ENCODE measurements at places on chromosomes 3 and 15.

GRCh38 chr3:137061186-137061585, 103.4 kb downstream of the IL20RB start:
- no peak for DNase-seq

- no peak for DNase-seq
Measured at GRCh38 chr3:16884748-16885592, at the start of gene PLCL2. PLCL2 (plus strand) TSS chr3:16884955; CDS start chr3:16885040, 85 bp downstream.

DNA sequence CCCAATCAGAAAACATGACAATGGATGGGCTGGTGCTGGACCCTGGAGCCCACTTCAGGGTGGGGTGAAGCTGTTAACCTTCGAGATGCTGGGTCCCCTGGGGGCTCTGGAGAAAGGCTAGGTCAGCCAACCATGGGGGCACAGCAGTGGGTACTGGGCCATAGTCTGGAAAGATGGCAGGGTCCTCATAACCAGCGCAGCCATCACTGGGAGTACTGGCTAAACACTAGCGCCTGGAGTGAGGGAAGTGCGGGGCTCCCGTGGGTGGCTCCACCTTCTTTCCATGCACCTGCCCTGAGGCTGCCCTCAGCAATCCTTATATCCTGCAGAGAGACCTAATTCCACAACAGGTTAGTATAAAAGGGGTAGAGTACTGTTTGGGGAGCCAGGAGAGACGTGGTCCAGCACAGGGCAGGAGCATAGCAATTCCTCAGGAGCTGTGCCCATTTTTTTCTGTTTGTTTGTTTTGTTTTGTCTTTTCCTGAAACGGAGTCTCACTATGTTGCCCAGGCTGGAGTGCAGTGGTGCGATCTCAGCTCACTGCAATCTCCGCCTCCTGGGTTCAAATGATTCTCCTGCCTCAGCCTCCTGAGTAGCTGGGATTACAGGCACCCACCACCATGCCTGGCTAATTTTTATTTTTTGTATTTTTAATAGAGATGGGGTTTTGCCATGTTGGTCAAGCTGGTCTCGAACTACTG, 122.6 kb upstream of the MEF2A start:
- DNase-seq: no peak

- DNase-seq: no peak
Measured at GRCh38 chr15:40928821-40929659, at the start of gene DLL4. DLL4 (plus strand) TSS chr15:40929340; CDS start chr15:40929669, 329 bp downstream.

DNA sequence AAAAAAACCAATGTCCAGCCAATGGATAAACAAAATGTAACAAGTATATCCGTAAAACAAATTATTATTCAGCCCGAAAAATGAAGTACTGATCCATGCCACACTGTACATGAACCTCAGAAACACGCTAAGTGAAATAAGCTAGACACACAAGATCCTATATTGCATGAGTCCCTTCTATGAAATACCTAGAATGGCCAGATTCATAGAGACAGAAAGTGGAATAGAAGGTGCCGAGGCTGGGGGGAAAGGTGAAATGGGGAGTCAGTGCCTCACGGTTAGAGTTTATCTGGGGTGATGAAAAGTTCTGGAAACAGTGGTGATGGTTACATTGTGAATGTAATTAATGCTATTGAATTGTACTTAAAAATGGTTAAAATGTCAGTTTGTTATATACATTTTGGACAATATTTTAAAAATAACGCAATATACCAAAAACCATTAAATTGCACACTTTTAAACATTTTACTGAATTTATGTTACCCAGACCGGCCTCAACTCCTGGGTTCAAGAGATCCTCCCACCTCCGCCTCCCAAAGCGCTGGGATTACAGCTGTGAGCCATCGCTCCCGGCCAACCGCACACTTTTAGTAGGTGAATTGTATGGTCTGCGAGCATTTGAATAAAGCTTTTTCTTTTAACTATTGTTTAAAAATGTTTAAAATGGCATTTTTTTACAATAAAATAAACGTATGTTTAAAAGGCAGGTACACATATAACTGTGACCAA, 2.1 kb downstream of the RNF168 start:
- no peak for DNase-seq

DNA sequence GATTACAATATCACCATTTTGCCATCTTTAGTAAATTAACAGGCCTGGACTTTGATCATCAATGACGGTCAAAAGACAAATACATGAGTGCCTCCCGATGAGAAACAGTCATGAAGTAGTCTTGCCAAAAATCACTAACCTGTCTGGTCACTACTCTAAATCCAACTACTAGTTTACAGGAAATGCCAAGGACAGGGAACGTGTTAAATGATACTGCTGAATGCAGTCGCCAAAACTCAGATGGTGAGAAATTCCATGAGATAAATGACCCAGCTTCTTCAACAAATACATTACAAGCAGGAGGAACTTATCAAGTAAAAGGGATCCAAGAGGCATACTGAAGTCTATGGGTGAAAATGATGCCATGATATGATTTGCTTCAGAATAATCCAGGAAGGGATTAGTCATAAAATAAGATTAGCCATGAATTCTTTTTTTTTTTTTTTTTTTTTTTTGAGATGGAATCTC, 35.8 kb upstream of the ATP13A3 start:
- no peak for DNase-seq

DNA sequence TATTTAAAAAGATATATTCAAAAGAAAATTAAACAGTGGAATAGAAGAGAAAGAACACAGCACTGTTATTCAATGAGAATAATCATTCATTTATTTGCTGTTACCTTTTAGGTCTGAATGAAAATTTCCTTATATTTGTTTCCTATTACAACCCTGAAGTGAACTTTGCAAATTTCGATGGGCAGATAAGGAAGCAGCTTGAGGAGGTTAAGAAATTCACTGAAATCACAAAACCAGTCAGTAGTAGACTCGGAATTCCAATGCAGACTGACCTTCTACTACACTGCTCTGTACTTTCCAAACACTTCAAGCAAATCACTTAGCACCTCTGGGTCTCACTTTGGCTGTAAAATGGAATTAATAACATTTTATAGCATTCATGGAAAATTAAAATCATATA, 172.0 kb upstream of the TP63 start:
- no peak for DNase-seq

- DNase-seq: no peak
Measured at GRCh38 chr15:62085740-62086139, 19.0 kb downstream of the C2CD4A start.

DNA sequence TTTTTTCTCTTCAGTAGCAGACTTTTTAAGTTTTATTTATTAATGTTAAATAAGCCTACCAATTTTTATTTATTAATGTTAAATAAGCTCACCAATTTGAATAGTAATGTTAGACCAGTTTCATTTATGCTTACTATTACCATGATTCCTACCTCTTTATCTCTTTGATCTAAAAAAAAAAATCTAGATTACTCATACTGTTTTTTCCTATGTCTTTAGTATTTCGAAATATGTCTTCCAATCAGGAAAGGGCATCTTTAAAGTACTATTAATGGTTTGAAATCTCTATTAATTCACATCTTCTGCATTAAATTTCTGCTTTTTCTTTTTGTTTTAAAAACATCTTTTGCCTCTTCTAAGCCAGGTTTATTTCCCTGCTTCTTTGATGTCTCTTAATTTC, 27.5 kb upstream of the MAPKBP1 start:
- DNase-seq: no peak

- peak; percentile 54 for DNase-seq
Measured at GRCh38 chr15:40344631-40345120, 3.9 kb upstream of the CCDC9B start.

DNA sequence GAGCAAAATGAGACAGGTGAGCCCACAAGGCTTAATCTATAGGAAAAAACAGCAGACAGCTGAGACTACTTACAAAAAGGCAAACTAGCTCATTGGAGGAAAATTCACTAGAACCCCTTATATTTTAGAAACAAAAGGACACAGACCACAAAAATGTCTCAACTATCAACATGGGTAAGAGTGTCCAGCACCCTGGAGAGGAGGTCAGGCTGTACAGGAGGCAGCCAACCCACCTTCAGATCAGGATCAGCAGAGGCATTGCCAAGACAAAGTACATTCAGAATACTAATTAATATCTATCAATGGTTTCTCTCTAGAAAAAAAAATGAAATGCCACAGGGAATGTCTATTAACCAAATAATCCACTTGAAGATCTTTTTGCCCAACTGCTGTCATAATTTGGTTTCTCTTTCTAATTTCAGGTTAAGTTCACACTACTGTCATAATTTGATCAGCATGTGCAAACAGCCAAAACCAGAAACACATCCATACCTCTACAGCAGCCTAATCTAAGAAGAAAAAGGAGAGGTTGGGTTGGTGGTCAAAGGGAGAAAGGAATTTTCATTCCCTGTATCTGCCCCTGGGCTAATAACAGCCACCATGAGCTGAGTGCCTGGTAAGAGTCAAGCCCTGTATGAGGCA, 26.0 kb upstream of the THBS1 start:
- no peak for DNase-seq

GRCh38 chr3:47425959-47426358, 45.1 kb downstream of the PTPN23 start:
- no peak for DNase-seq

DNA sequence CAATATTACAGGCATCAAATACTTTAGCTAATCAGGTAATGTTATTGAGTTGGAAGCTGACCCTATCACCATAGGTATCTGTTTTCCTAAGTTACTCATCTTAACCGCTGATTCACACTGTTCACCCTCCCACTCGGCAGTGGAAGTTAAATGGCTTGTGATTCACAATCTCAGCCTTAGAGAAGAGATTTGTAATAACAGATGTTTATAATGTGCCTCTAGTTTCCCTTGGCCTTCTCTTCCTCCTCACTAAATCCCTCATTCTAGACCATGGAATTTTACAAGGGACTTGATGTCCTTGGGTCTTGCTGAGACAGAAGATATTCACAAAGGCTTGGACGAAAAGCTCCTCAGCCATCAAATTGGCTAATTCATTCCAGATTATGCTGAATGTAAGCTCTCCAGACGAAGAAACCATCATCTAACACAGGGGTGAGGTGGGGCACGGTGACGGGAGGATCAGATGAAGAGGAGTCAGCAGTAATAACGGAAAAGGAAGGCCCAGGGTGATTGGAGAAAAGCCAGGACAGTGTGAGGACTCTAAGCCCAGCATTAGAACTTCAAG, 931.7 kb downstream of the MCTP2 start:
- no peak for DNase-seq

- no peak for DNase-seq
Measured at GRCh38 chr15:83959477-83959876, 276.1 kb upstream of the GOLGA6L4 start.

- no peak for DNase-seq
Measured at GRCh38 chr3:188358787-188359493, 205.0 kb downstream of the LPP start.

- no peak for DNase-seq
Measured at GRCh38 chr15:33975022-33975565, 6.8 kb downstream of the CHRM5 start.

DNA sequence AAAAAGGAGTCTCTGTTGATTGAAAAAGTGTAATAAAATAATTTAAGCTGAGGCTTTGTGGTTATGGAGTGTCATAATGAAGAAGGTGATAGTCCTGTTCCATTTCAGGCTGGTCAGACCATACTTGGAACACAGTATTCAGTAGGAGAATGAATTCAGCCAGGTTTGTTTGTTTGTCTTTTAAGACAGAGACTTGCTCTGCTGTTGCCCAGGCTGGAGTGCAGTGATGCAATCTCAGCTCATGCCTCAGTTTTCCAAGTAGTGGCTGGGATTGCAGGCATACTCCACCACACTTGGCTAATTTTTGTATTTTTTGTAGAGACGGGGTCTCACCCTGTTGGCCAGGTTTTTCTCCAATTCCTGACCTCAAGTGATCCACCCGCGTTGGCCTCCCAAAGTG, 33.5 kb downstream of the IQGAP1 start:
- no peak for DNase-seq

DNA sequence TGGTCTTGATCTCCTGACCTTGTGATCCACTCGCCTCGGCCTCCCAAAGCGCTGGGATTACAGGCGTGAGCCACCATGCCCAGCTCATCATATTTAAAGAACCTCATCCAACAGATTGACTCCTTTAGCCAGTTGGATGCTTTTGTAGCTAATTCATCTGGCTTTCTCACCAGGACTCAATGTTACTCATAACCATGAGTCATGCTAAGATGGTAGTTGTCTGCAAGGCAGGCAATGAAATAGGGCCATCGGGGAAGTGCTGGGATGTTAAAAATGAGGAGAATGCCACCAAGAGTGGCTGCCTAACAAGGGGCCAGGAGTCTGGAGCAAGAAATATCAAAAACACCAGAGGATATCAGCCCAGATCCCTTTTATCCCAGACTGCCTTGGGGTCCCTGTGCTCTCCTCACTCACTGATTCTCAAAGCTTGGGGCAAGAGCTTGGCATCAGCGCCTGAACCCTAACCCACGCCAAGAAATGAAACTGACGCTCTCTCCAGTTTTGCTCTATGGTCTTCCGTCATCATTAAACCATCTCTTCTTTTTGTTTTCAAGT, 7.4 kb upstream of the PCOLCE2 start:
- DNase-seq: no peak

GRCh38 chr3:192220915-192221314, 506.4 kb downstream of the FGF12 start:
- DNase-seq: no peak

GRCh38 chr3:124765197-124765840, 35.1 kb downstream of the UMPS start:
- DNase-seq: no peak

GRCh38 chr3:114226313-114226712, 11.1 kb downstream of the ZNF80 start:
- no peak for DNase-seq

DNA sequence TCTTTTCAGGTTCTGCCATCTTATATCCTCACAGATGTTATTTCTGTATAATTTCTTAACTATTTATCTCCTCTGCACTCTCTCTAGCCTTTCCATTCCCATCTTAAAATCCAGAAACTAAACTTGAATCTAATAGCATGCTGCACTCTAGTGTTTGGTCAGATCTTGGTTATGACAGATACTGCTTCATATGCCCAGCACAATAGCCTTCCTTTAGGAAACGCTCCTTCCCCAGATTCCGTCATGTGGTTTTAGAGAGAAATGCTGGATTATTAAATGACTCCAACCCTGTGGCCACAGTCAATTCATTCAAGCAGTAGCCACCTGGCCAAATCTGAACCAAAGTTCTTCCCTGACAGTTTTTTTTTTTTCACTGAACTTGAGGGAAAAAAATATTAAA, 19.4 kb downstream of the RASGRP1 start:
- DNase-seq: no peak

GRCh38 chr15:68817304-68818065, 3.2 kb downstream of the ANP32A start:
- peak; percentile 76 for DNase-seq

DNA sequence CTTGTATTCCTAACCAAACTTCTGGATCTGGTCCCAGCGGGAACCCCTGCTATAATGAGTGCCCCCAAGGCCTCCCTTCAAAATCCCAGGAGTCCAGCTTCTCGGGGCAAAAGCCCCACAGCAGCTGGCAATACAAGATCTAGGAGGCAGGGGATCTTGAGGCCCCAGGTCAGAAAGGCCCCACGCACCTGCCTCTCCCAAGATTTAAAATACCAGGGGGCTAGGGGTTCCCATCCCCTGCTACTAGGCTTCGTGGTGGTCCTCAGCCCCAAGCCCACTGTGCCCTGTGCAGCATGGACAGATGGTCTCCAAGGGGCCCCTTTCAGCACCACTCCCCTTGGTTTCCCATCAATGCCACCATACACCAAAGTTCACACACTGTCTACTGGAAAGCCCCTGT, 15.8 kb upstream of the CYP11A1 start:
- no peak for DNase-seq

Measured in globus pallidus (tissue), 1 donor.